ENCODE measurements at places on chromosomes 16 and 17.

- DNase-seq: no peak
These were observed 11.8 kb upstream of the PEMT start for GRCh38 chr17:17603178-17603894.

GRCh38 chr17:50155115-50155819 is 4.8 kb upstream of the PPP1R9B start:
- DNase-seq: no peak

DNA sequence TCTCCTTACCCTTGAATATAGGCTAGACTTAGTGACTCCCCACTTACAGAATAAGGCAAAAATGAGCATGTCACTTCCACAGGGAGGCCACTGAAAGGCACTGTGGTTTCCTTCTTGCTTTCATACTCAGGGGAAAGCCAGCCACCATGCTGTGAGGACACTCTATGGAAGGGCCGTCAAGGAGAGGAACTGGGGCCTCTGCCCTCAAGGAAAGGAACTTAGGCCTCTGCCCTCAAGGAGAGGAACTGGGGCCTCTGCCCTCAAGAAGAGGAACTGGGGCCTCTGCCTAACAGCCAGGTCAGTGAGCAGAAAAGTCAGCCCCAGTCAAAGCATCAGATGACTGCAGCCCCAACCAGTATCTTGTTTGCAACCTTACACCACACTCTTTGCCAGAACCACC is 30.1 kb downstream of the VPS35 start:
- DNase-seq: peak; percentile 45

- DNase-seq: no peak
These were observed 65.2 kb upstream of the SIAH1 start for GRCh38 chr16:48450367-48450766.

DNA sequence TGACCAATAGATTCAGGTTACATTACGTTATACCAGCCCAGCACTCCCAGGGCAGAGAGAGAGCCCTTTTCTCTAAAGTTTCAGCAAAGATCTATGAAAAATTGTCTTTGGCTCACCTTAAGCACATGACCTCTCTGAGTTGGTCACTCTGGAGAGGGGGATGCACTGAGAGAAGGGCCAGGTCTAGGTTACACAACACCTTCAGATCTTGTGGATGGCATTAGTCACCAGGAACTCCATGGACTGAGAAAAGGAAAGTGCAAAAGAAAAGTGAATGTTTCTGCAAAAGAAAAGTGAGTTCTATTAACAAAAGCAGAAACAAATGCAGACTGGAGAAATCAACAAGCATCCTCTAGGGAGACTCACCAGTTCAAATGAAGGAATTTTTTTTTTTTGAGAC is 253.3 kb upstream of the SALL1 start:
- no peak for DNase-seq

DNA sequence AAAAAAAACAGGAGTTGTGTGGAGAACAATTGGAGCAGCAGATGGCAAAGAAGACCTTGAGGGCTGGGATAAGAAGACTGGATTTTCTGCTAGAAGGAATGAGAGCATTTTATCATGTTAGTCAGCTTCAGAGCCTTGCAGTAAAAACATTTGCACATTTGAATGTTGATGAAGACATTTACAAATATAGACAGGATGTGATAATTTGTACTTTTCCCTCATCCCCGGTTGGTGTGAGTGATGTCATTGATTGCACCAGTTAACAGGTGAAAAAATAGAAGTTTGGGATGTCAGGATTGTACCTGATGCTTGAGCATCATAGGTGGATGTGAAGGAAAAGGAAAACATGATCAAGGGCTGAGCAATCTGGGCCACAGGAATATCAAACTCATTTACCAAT is 22.6 kb upstream of the MAPK3 start:
- DNase-seq: no peak

GRCh38 chr16:67857547-67858233 is 10.2 kb upstream of the CENPT start:
- peak; percentile 89 for DNase-seq

- no peak for DNase-seq
These were observed 12.5 kb upstream of the NUDT16L1 start for GRCh38 chr16:4680673-4681470.

GRCh38 chr17:19322861-19323260 is 39.7 kb downstream of the B9D1 start:
- DNase-seq: no peak

DNA sequence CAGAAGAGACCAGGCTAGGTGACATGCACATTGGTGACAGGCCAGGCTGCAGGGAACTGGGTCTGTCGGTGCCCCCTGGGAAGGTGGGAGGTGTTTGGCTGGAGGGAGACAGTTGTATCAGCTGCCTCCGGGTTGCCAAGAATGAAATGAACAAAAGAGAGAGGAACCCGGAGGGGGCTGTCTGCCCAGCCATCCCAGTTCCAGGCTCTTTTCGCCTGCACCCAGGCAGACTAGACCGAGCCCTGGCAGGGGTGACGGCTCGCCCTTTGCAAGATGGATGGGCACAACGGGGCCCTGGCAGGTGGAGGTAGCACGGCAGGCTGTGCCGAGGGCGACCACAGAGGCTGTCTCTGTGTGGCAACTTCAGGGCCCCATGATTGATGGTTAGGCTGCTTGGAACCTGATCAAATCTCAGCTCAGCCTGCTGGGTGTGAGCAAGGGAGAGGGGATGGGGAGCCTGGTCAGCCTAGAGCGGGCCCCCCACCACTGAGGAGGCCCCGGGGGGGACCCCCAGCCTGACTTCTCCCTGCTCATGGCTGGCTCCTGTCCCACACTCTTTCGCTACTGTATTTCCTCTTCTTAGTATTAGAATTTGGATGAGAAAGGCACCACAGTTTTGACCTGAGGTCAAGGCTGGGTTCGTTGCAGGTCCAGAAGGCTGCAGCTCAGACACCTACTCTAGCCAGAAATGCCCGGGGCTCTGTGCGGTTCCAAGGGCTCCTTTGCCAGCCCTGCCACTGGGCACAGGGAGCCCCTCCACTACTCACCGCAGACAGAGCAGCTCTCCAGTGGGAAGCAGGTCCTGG is 118.9 kb upstream of the CHMP6 start:
- DNase-seq: no peak

GRCh38 chr16:27181019-27181790 is 22.1 kb upstream of the KDM8 start:
- DNase-seq: no peak

GRCh38 chr17:14033166-14033565 is 36.1 kb upstream of the COX10 start:
- no peak for DNase-seq

DNA sequence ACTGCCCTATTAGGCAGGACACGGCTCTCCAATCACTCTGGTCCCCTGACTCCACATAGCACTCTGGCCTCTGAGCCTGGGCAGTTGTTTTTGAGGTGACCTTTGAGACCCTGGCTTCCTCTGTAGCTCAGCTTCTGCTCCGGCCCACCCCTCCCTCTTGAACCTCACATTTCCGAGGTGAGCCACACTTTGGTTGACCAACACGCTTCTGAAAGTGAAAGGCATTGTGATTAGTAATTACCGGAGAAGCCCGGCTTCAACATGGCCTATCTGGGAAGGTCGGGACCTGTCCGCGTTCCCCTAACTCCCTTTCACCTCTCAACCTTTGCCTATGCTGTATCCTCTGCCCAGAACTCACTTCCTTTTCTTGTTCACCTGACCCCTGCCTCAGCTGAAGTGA is 10.3 kb upstream of the ITGAX start:
- DNase-seq: no peak

DNA sequence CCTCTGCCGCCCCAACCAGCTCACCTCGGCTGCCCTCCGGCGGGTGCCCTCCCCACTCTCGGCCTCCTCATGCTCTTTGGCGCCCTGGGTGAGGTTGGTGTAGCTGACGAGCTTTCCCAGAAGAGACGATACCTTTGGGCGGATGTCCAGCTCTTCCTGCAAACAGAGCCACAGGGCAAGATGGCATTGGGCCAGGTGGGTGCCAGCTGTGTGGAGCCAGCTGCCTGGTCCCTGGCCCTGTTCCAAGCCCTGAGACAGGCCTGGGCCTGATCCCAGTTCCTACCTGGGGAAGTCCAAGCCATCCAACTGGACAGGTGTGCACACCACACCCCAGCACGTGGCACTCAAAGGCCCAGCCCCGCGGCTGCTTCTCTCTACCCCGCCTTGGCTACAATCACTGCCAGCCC is 6.9 kb downstream of the SLC12A4 start:
- no peak for DNase-seq

GRCh38 chr17:67260170-67260987 is 15.4 kb upstream of the HELZ start:
- DNase-seq: peak; percentile 53

DNA sequence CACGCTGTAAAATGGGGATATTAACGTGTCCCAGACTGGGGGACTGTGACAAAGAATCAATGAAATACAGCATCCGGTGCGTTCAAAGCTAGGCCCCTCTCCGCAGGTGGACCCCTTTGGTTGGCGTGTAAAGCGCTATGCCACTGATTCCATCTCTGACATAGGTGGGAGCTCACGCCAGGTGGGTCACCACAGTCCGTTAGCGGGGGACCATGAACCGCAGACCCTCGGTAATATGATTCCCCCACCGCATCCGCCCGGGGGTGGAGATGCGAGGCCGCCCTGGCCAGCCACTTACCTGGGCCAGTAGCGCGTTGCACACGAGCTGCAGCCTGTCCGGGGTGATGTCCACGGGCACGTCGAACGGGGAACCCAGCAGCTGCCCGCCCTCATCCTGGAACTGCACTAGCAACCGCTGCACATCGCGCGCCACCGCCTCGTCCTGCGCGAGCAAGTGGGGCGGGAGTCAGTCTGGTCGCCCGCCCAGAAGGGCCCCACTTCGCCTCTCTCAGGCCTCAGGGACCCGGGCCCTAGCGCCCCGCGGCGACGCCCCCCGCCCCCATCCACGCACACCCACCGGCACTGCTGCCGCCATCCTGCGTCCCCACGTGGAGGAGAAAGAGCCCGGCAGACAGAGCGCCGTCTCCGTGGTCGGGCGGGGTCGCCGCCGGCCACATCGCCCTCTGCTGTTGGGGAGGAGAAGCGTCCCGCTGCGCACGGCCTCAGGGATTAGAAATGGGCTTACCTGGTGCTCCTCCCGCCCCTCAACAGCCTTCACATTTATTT is at the start of gene NLE1:
Gene NLE1 (minus strand): TSS at position 623 of the 786 bp plus-strand sequence. CDS start 28 bp downstream, at position 595.
- peak; percentile 87 for DNase-seq

GRCh38 chr17:48577946-48578615 is at the start of gene HOXB4:
Gene HOXB4 (minus strand): TSS chr17:48578350. CDS start chr17:48578319, 31 bp downstream.
- DNase-seq: peak; percentile 84

DNA sequence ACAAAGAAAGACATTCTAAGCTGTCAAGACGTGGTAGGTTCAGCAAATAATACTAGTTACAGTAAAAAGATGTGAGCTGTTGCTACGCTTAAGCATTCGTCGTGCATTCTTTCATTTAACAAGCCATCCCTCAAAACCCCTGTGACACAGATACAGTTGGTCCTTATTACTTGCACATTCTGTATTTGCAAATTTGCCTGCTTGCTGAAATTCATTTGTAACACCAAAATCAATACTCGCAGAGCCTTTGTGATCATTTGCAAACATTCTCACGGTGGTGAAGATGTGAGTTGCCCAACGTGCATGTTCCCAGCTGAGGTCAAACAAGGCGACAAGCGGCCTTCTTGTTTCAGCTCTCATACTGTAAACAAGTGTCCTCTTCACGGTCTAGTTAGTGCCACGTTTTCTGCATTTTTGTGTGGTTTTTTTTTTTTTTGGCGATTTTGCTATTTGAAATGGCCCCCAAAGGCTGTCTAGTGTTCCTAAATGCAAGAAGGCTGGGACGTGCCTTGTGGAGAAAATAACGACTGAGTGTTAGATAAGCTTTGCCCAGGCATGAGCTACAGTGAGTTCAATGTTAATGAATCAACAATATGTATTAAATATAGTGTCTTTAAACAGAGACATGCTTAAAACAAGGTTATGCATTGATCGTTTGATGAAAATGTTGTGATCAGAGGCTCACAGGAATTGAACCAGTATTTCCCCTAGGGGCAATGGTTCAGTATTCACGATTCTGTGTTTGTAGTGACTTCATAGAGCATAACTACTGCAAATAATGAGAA is 84.1 kb downstream of the RAB11FIP4 start:
- no peak for DNase-seq

- no peak for DNase-seq
These were observed 155.4 kb downstream of the FOXL1 start for GRCh38 chr16:86733546-86734254.

GRCh38 chr17:21171970-21172510 is 41.9 kb downstream of the TMEM11 start:
- no peak for DNase-seq

DNA sequence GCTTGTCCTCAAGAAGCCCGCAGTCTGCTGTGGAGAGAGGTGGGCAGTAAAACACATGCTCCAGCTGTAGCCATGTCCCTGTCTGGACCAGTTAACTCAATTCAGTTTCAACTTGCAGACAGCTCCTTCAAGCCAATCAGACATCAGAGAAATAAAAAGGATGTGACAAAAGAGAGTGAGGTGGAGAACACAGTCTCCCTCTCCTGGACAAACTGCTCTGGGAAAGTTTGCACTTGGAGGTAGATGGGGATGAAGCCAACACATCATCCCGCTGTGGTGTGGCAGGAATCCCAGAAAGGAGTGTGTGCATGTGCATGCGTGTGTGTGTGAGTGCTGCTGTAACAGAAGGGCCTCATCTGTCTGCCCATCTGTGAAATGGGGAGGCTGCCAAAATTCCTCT is 358.6 kb upstream of the ASIC2 start:
- DNase-seq: no peak

GRCh38 chr16:68367030-68367429 is 56.2 kb downstream of the PRMT7 start:
- DNase-seq: peak; percentile 45

DNA sequence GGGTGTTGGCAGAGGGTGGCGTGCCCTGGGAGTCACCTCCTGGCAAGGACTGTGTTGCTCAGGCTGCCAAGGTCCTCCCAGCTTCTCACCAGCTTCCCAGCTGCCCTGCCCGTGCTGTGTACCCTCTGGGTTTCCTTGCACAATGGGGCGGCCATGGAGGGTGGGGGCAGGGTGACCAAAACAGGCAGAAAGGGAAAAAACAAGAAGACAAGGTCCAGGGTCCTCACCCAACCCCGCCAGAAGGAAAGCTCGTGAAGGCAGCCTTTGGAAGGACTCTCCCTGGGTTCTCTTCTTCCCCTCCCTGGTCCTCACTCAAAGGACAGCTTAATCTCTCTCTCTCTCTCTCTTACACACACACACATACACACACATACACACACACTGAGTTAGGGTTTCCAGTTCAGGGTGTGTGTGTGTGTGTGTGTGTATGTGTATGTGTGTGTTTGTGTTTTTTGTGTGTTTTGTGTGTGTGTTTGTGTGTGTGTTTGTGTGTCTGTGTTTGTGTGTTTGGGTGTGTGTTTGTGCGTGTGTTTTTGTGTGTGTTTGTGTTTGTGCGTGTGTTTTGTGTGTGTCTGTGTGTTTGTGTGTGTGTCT is 2.0 kb downstream of the SLC13A5 start:
- no peak for DNase-seq

GRCh38 chr17:77151186-77151585 is 10.4 kb downstream of the SEC14L1 start:
- no peak for DNase-seq

GRCh38 chr17:40450175-40450574 is 6.9 kb downstream of the IGFBP4 start:
- DNase-seq: peak; percentile 67

DNA sequence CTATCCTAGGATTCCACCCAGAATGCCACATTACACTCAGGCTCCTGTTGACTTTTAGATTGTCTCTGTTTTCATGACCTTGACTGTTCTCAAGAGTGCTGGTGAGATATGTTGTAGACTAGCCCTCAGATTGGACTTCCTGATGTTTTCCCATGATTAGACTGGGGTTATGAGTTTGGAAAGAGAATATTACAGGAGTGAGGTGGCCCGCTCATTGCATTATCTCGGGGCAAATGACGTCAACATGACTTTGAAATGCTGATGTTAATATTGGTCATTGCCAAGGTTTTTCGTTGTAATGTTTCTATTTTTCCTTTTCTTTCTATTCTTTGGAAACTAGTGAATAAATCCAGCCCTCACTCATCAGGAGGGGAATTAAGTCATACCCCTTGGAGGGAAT is 355.7 kb upstream of the MON1B start:
- DNase-seq: no peak
